ENCODE measurements at places on chromosomes 1 and 21.

DNA sequence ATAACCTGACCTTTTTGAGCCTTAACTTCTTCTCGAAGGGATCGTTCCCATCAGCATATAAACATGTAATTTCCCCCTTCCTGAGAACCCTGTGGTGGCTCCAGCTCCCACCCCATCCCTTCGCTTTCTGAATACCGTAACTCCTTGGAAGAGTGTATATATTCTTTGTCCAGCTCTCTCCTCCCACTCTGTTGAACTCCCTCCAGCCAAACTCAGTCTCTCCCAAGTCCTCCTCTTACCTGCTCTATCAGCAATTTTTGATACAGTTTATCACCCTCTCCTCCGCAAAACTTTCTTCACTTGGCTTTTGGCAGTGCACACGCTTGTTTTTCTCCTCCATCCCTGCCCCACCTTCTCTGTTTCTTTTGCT lies 109.9 kb upstream of the SLC25A33 start:
- no peak for DNase-seq

- DNase-seq = no peak
Measured at GRCh38 chr1:175725684-175726083, 17.7 kb downstream of the TNR start.

DNA sequence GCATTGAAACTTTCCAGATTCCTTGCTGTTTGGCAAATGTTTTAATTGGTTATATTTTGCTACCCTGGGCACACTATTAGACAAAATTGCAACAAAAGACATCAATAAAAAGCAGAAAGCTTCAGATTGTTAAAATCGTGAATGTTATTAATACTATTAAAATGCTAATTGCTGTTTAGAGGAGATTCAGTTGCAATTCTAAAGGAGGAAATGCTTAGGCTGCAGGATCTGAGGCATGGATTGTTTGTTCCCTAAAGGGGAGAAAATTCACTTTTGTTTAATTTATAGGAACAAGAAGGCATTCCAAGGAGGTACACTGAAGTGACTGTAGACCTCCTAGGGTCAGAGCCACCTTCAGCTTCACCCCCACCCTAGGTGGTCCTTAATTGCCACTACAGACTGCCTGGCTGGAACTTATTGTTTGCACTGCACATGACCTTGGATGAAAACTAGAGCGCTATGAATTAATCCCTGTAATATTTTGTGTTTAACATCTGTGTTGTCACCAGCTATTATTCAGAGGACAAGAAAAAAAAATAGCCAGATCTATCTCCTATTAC lies 1266.9 kb upstream of the ADGRL2 start:
- no peak for DNase-seq

DNA sequence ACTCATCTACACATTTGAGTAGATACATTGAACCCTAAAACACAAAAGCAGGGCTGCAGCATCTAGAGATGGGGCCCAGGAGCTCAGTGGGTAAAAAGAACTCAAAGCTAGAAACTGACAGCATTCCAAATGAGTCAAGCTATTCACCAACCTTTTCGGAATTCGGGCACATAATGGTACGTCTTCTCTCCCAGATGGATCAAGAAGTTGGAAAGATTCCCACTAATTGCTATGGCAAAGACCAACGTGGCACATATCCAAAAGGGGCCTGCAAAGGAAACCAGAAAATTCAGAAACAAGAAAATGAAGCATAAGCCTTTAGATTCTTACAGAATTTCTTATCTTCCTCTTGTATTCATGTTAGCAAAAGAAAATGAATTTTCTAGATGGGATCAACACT lies 18.4 kb downstream of the YIPF1 start:
- no peak for DNase-seq

- no peak for DNase-seq
Measured at GRCh38 chr1:21000245-21000594, 176.5 kb downstream of the EIF4G3 start.

- no peak for DNase-seq
Measured at GRCh38 chr1:77275194-77275593, 6.6 kb upstream of the AK5 start.

- DNase-seq = no peak
Measured at GRCh38 chr1:158362941-158363340, 9.2 kb downstream of the CD1E start.

DNA sequence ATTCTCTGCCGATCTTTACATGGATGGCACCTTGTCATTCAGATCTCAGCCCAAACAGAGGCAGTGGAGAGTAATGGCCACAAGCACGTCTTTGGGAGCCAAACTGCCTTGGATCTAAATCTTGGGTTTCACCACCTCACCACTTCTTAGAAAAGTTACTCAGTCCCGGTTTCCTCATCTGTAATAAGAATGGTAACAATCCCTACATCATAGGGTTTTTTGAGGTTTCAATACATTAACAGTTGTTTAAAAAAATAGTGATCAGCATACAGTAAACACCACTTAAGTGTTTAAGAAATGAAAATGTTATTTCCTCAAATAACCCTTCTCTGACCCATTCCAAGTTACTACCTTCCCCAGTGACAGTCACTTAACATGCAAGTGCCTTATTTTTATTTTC lies 38.5 kb upstream of the KCNA3 start:
- no peak for DNase-seq

DNA sequence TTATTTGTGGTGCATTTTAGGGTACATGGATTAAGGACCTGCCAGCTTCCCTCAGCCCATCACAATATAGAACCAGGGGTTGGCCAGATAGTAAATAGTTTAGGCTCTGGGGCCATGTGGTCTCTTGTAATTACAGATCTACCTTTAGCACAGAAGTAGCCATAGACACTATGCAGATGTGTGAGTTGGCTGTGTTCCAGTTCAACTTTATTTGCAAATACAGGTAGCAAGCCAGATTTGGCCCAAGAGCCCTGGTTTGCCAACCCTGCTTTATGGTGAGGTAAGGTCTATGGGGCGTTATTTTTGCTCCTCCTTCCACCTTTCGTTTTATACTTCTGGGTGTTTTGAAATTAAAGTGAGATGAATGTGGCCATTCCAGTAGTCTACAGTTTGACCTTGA lies 48.7 kb downstream of the MRPS6 start:
- no peak for DNase-seq

- DNase-seq = no peak
Measured at GRCh38 chr1:153698020-153698922, 19.8 kb downstream of the NPR1 start.

GRCh38 chr1:1858382-1859086 lies 32.4 kb downstream of the GNB1 start:
- peak; percentile 70 for DNase-seq

DNA sequence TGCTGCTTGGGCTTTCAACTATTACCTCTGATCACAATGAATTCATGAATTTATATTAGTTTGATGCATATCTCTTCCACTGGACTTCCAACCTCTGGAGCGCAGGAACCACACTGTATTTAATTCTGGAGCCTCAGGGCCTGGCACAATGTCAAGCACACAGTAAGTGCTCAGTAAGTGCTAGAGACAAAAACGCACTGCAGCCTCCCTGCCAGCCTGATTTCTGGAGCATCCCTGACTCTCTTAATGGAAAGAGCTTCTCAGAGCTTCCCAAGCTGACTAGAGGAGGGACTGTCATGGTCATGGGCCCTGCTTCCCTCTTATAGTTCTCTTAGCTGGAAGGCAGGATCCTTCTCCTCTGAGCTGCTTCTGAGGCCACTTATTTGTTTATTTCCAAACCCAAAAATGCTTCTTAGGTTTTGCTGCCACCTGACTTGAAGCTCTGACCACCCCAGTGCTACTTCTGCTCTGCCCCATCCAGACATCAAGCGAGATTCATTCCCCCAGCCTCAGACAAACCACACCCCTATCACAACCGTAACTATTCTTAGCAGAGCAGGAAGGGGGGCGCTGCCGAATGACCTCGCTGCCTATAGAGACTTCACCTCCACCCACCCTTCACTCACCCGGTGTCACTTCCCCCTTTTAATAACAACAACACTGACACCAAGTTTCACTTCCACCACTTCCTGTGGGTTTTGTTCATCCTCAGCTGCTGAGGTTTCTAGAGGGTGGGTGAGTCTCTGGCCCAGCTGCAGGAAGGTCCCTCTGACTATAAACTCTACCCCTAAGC lies 33.6 kb downstream of the NUAK2 start:
- DNase-seq = no peak

DNA sequence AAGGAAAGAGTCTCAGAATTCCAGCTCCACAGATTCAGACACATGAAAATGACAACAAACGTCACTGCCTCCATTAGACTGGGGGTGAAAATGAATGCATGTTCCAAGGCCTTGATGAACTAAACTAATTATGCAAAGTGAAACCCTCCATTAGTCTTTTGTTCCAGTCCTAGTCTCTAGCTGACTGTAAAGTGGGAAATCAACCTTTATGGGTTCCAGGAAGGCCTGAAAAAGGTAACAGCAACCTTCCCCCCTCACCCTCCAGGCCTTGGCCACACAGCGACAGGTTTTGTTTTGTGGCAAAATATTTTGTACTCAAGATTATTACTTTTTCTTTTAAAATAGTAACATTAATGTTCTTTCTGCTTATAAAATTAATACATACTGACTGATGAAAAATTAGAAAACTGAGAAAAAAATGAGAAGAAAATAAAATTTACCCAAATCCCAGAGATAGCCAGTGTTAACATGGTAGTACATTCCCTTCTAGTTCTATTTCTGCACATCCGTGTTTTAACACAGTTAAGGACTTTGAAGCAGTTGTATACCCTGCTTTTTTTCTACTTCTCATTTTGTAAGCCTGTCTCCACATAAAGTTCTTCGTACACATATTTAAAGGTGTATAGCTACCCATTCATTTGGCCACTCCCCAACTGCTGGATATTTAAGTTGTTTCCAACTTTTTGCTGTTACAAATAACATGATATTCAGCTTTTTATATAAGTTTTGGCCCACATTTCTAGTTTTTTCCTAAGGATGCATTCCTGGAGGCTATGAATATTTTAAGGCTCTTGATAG lies 60.9 kb downstream of the CD2 start:
- DNase-seq = no peak

DNA sequence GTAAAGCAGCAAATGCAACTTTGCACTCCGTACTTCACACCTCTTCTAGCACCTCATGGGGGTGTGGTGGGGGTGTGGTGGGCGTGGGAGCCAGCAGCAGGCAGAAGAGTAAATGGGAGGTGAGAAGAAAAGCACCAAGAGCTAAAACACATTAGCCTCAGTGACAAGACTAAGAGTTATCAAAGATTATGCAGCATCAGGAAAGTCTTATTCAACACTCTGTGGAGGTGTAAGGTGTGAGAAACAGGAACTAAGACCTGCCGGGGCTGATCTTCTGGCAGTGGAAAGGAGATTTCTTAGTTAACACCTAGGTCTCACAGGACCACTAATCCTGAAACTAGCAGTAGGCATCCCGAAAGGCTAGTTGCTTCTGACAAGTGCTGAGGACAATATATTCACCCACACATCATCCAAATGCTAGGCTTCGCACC lies 9.9 kb downstream of the TGFBR3 start:
- no peak for DNase-seq

- no peak for DNase-seq
Measured at GRCh38 chr1:223755992-223756775, 43.8 kb downstream of the CAPN2 start.

DNA sequence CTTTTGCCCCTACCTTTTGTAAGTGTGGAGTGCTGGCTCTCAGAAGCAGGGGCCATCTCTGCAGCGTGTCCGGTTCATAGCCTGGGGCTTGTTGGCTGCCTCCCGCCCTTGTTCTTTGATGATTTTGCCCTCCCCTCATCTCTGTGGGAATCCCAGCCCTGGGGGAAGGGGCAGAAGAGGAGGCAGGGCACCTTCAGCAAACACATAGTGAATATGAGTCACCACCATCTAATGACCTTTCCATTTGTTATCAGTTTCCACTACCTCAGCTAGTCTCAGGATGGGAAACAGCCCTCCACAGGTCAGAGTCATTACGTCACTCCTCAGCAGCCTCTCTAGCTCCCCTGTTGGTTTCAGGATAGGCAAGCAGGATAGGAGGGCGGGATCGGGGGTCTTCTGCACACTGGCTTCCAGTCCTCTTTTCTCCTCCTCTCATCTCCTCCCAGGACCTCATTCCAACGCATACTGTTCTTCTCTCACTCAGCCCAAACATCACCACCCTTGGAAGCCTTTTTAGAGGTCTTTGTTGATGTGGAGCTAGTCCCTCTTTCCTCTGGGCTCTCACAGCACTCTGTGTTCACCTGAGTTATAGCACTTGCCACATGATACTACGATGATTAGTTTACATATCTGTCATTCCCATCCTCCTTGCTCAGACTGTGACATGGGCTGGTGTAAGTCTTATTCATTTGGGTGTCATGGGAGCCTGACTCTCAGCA lies 15.8 kb downstream of the GADD45A start:
- DNase-seq = no peak

DNA sequence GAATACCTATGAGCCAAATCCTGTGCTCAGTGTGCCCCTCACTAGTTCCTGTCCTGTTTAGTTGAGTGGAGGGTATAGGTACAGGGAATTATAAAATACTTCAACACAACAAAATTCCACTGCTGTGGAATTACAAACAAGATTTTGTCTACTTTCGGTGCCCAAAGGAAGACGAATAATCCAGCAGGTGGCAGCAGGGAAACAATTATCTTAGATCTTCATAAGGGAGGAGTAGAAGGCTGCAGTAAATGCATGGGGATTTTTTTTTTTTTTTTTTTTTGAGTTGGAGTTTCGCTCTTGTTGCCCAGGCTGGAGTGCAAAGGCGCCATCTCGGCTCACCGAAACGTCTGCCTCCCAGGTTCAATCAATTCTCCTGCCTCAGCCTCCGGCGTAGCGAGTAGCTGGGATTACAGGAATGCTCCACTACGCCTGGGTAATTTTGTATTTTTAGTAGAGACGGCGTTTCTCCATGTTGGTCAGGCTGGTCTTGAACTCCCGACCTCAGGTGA lies 2.0 kb upstream of the PIP5K1A start:
- DNase-seq = peak; percentile 61

DNA sequence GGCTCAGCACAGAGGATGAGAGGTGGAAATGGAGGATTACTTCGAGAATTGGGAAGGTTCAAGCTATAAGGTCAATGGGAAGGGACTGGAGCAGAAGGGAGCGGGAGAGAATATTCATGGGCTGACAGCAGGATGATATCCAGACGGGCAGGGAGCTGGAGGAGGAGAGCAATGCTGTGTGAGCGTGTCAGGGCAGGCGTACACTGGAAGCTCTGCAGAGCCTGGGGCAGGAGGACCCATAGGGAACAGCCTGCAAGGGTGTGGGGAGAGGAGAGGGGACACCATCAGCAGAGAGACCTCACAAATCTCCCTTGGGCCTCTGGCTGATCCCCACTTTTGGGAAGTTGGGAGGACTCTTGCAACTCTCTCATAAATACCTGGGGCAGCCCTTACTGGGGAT lies 13.7 kb downstream of the CSF1 start:
- no peak for DNase-seq
